ENCODE measurements at places on chromosomes 5 and 9. TPM values are rescaled to one million over a fixed set of nuclear protein-coding genes. Genes with fewer than 3 reads are reported as not detected.

The RETREG1 gene
- total RNA-seq = 0.12 TPM

The IL13 gene
- total RNA-seq = not detected

The HMCN2 gene
- total RNA-seq = 0.20 TPM

The SERF1A gene
- 7.0 TPM for total RNA-seq

The GPR21 gene
- not detected for total RNA-seq

The PCDHB14 gene
- 3.8 TPM for total RNA-seq

The FGF10 gene
- total RNA-seq = not detected

The LRRC19 gene
- not detected for total RNA-seq

The AGPAT2 gene
- total RNA-seq = 58.8 TPM

The ADAMTSL1 gene
- 67.7 TPM for total RNA-seq

The CNTNAP3 gene
- 2.7 TPM for total RNA-seq

The ORM2 gene
- total RNA-seq = not detected

The RANBP17 gene
- 5.5 TPM for total RNA-seq

The F12 gene
- 2.3 TPM for total RNA-seq

The TMEM141 gene
- total RNA-seq = 57.5 TPM

The CACNA1B gene
- total RNA-seq = not detected

The ZDHHC11B gene
- total RNA-seq = not detected

The ACTL7B gene
- total RNA-seq = not detected
